ENCODE measurements at places on chromosomes 11 and 22.

GRCh38 chr22:49760280-49760629 is 67.4 kb downstream of the BRD1 start:
- no peak for DNase-seq

DNA sequence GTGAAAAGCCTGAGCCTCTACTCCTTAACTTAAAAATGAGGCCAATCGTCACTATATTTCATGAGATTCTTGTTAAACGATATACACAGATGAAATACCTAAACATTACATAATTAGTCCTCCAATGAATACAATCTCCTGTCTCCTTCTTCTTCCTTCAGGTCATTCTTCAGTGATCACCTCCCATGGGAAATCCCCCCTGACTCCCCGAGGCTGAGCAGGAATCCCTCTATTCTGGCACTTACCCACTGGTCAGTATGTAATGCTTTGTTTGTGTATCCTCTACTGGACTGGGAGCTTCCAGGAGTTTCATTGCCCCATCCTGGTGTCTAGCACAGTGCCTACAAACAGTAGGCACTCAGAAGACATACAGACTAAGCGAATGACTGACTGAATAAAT is 52.3 kb downstream of the RAB38 start:
- no peak for DNase-seq

DNA sequence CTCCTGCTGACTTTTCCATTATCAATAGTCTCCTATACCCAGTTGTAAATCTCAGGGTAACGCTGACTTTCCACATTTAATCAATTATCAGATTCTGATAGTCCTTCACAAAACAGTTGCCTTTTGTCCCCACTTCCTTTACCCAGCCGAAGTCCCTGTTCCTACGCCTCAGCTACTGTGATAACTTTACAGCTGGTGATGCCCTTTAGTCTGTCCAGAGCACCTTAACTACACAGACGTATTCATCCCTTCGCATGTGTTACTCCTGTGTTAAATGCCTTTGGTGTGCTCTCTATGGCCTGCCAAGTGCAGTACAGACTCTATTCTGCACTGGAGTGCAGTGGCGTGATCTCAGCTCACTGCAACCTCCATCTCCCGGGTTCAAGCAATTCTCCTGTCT is 20.2 kb downstream of the SSH3 start:
- DNase-seq = no peak

GRCh38 chr11:17907046-17907445 is 105.8 kb downstream of the SERGEF start:
- DNase-seq = no peak

- DNase-seq = no peak
These were observed 117.4 kb upstream of the NECTIN1 start for GRCh38 chr11:119846374-119846773.

GRCh38 chr11:124799348-124800225 is 619 bp downstream of the MSANTD2 start:
- DNase-seq = peak; percentile 17

DNA sequence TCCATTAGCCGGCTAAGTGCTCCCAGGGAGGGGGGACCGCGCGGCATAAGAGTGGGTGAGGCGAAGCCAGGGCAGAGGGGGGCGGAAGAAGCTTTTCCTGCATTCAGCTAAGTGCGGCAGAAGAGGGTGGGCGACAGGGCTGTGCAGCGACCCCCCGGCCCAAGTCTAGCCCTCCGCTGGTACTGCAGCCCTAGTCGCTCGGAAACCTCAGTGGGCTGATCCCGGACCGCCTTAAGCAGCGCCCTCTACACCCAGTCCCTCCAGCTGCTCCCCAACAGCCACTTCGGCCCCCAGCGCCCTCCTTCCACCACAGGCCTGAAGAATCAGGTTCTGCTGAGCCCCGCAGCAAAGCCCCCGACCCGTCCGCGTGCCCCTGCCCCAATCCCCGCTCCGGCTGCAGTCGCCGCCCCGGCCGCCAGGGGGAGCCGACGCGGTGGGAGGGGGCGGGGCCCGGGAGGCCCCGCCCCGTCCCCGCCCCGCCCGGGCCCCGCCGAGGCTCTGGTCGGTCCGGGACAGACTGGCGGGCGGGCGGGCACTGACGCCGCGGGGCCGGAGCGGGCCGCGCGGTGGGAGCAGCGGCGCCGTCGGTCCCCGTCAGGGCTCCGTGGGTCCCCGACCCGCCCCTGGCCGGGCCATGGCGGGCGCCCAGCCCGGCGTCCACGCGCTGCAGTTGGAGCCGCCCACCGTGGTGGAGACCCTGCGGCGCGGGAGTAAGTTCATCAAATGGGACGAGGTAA is at the start of gene PLCB3:
PLCB3 (plus strand) TSS at position 515 of the 737 bp plus-strand sequence; CDS start at position 635, 120 bp downstream.
- DNase-seq = peak; percentile 42

DNA sequence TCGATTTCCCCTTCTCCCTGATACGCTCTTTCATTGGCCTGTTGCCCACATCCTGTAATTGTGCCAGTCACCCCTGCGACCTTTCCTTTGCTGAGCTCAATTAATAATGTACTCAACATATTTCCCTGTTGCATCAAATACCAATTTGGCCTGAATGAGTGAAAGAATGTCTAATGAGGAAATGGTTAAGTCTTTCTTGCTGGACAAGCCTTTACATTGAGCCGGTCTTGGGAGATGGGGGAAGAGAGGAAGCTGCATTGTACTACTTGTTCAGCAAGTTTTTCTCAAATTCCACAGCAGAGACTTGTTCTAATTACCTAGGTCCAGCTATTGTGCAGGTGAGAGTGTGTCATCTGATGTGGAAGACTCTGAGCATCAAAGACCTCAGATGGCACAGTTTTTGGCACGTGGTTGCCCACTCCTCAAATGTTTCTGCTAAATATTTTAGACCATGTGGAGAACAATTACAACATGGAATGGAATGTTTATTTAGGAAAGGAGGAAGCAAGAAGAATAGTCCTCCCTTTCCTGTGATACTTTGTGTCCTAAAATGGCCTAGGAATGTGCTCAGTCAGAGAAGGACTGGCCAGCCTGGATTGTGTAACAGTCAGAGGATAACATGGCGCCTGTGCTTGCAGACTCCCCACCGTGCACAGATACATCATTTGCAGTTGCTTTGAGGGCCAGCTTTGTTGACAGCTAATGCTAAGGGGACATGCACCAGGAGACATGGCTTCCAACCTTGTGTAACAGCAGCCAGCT is 129.5 kb upstream of the E2F8 start:
- DNase-seq = no peak

GRCh38 chr22:29224121-29224858 is 18.6 kb downstream of the EMID1 start:
- DNase-seq = no peak

DNA sequence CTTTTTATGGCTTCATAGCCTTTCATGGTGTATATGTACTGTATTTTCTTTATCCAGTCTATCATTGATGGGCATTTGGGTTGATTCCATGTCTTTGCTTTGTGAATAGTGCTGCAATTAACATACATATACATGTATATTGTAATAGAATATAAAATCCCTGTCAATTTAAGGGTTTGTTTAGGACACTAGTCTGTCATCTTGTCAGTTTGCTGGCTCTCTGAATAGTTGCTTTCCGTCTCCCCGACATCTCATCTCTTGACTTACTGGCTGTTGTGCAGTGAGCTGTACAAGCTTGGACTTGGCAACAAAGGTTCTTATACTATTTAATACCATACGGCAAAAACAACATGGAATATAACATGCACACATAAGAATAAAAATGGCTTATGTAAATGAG is 1487.5 kb downstream of the LRRC4C start:
- DNase-seq = no peak

- DNase-seq = no peak
These were observed 38.3 kb upstream of the NNMT start for GRCh38 chr11:114257621-114258558.

- no peak for DNase-seq
These were observed 88.7 kb downstream of the USP35 start for GRCh38 chr11:78277314-78277994.

DNA sequence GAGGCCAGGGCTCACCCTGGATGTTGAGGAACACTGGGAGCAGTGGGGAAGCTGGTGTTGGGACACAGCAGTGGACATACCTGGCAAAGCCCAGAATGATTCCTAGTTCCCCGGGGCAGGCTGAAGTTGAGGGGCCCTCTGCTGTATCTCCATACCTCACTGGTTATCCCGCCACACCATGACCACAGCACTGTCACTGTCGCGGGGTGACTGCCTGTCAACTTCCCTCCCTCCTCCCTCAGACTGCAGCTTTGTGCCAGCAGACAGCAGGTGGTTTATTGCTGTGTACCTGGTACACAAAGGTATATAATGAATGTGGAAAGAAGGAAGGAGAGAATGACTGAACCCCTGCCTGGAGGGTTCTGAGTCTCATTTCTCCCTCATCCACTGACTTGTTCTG is 318.7 kb downstream of the TMEM135 start:
- DNase-seq = no peak

DNA sequence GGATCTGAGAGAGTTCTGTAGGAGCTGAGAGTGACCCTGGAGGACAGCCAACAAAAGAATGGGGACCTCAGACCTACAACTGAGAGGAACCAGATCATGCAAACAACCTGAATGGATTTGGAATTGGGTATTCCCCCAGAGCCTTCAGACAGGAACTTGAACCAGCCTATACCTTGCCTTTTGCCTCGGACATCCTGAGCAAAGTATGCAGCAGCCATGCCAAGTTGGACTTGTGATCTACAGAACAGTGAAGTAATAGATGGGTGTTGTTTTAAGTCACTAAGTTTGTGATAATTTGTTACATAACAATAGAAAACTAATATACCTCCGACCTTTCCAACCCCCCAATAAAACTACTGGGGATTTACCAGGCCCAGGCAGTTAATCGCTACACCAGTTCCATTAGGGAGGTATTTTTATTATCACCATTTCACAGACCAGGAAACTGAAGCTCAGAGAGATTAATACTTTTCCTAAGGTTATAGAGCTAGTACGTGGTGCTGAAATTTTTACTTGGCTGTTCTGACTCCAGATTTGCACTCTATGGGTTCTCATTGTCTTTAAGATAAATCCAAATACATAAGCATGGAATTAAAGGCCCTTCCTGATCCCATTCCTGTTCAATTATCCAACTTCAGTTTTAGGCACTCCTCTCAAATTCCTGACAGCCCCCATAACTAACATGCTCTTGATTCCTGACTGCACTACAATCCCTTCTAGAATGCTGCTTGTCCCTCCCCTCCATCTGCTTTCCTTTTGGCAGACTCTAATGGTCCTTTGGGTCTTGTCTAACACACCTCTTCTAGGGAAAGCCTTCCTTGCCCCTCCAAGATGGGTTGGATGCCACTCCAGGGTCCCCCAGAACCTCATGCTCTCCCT is 1.7 kb upstream of the RASSF10 start:
- no peak for DNase-seq

DNA sequence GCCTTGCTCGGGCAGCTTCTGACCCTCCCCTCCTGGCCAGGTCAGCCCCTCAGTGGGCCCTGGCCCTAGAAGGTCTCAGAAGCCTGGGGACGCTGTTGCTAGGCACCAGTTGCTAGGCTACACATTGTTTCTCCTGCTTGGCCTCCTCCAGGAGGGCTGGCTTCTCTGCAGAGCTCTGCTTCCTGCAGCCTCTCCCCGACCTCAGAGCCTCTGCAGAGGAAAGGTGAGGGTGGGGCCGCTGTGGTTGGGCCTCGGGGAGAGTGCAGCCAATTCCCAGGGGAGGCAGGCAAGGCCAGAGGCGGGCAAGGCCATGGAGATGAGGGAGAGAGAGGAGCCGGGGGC is 27.6 kb upstream of the LRRC10B start:
- DNase-seq = no peak

GRCh38 chr11:44680982-44681597 is 45.7 kb upstream of the TSPAN18 start:
- peak; percentile 12 for DNase-seq

- no peak for DNase-seq
These were observed 23.5 kb downstream of the SPATA19 start for GRCh38 chr11:133821776-133822175.

GRCh38 chr11:86335131-86335767 is 33.2 kb downstream of the HIKESHI start:
- no peak for DNase-seq

- no peak for DNase-seq
These were observed 10.0 kb downstream of the IL2RB start for GRCh38 chr22:37139762-37140161.

GRCh38 chr22:23211622-23212021 is 31.3 kb downstream of the BCR start:
- DNase-seq = no peak

- DNase-seq = no peak
These were observed 136.4 kb downstream of the SLC17A6 start for GRCh38 chr11:22474616-22475015.

GRCh38 chr11:59272771-59273372 is 60.1 kb upstream of the MPEG1 start:
- no peak for DNase-seq

DNA sequence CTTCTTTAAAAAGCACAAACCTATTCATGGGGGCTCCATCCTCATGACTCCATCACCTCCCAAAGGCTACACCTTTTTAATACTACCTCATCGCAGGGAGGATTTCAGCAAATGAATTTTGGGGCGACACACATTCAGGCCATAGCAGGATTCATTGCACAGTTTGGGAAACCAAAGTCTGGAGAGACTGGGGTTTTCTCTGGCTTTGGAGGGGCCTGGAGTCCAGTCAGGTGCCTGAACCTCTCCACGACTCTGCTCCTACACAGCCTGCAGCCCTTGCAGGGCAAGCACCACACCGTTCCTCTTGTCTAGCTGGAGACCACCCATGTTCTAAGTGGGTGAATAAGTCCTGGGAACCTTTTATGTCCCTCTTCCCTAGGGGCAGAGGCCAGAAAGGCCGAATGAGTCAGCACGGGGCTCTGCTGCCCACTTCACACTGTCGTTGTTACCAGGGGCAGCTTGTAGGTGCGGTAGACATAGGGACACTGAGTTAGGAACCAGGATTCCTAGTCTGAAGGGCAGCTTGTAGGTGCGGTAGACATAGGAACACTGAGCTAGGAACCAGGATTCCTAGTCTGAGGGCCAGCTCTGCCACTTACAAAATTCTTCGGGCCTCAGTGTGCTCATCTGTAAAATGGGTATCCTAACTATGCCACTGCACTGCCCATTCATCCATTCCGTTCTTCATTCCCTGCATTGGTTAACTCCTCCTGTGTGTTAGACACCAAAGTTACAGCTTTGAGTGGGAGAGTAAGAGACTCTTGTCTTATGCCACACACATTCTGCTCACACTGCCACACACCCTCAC is 251.7 kb upstream of the B3GAT1 start:
- no peak for DNase-seq

GRCh38 chr22:44128958-44129618 is 51.6 kb upstream of the PARVG start:
- no peak for DNase-seq

DNA sequence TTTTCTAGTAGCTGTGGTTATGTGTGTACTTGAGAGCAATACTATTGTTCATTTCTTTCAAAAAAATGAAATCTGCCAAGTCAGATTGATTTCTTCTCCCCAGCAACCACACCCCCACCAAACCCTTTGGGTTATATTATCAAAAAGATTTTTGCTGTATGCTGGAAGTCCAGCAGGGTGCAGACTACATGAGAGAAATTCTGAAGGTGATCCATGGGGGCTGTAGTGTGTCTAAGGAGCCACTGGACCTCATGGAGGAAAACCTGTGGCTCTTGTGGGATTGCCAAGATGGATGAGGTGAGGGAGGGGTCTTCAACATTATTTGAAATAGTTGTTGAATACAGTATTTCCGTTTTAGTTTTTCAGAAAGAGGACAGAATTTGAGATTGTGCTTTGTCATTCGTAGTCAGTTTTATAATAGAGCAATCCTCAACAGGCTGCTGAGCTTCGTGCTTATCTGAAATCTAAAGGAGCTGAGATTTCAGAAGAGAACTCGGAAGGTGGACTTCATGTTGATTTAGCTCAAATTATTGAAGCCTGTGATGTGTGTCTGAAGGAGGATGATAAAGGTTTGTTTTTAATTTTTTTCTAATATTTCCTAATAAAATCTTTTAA is 3.1 kb downstream of the EIF3M start:
- DNase-seq = no peak

- no peak for DNase-seq
These were observed 433.0 kb downstream of the INSC start for GRCh38 chr11:15547685-15548084.

Data from activated T-helper 1 cell treated with anti-CD3 and anti-CD28 coated beads, Interleukin-2, amount 50 U/mL, for 16 hours (primary cell).